ENCODE measurements at places on chromosomes 5 and 9. TPM values are rescaled to one million over a fixed set of nuclear protein-coding genes. Genes with fewer than 3 reads are reported as not detected.
A peak's percentile ranks its signal among the peaks of the same experiment; 100 is the strongest.

SLC44A1 gene
- 33.9 TPM for total RNA-seq

SPATA31E1 gene
- total RNA-seq, result not detected

PCDHA5 gene
- total RNA-seq, result 0.85 TPM

GPR150 gene
- not detected for total RNA-seq

EGFL7 gene
- 42.0 TPM for total RNA-seq

TLX3 gene
- total RNA-seq, result not detected

BHMT2 gene
- total RNA-seq, result 14.2 TPM

PCDH1 gene
- 24.6 TPM for total RNA-seq

PCDHGA6 gene
- 12.0 TPM for total RNA-seq

CTSV gene
- total RNA-seq, result 0.27 TPM

DNA sequence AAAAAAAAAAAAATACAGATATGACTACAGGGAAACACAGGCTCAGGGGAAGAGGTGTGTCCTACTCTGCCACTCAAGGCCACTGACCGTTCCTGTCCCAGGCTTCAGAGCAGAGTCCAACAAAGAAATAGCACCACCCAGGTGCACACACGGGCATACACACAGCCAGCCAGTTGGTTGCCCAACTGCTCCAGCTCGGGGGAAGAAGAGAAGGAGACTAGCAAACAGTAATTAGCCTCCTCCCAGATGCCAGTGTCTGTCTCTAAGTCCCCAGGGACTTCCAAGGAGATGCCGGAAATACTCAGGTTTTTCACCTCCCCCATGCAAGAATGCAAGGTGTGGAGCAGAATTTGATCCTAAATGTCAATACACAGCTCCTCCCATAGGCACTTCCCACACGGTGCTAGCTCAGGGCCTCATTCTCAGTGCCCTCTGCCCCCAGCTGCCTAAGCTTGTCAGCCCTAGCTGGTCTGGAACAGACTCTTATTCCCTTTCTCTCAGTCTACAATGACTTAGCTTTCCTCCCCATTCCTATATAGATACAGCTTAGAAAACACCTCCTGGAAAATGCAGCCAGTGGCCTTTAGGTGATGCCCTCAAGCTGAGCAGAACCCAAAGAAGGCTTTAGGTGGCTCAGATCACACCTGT is 1.7 kb downstream of the MYORG start:
- H3K27ac ChIP-seq, result peak overlapping the region; percentile 4
- no peak for DNase-seq
- peaks cover 19% of the 10 kb centered on the region for H3K4me1 ChIP-seq
- H3K4me3 ChIP-seq, result no peak overlapping the region
- H3K27me3 ChIP-seq, result no peaks in the 10 kb centered on the region
- peaks cover 18% of the 10 kb centered on the region for H3K36me3 ChIP-seq

DNA sequence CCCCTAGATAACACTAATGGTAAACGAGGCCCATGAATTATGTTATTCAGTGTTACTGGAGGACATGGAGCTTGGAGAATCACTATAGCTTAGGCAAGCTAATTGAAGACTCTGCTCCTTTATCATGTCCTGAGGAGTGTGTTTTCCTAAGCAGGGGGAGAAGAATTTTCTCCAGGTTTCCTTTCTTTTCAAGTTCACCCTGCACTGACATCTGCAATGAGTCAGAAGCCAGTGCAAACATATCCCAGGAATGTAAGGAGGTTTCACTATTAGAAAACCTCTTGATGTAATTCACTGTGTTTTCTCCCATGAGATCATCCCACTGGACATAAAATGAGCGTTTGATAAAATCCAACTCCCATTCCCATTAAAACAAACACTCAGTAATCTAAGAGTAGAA is 75.6 kb downstream of the DMRT2 start:
- H3K27me3 ChIP-seq, result no peaks in the 10 kb centered on the region
- no peak overlapping the region for H3K4me3 ChIP-seq
- no peaks in the 10 kb centered on the region for H3K36me3 ChIP-seq
- no peak for DNase-seq
- H3K4me1 ChIP-seq, result no peaks in the 10 kb centered on the region

DNA sequence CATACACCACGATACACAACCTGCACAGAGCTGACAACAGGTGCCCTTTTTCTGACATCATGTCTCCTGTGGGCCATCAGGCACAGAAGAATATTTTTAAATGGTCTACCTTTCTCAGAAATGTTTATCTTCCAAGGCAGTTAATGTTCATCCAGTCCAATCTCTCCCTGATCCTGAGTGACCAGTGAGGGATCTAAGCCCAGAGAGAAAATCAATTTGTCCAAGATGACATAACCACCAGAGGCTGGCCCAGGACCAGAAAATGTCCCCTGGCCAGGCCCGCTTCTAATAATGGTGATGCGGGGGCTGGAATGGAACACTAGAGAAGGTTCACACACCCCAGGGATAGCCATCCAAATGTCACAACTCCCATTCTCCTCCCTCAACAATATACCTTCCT is 357.9 kb upstream of the KIF2A start:
- H3K27me3 ChIP-seq, result no peaks in the 10 kb centered on the region
- H3K4me1 ChIP-seq, result no peaks in the 10 kb centered on the region
- no peak overlapping the region for H3K27ac ChIP-seq
- no peak overlapping the region for H3K4me3 ChIP-seq

- no peaks in the 10 kb centered on the region for H3K36me3 ChIP-seq
- DNase-seq, result no peak
- no peak overlapping the region for H3K27ac ChIP-seq
- peaks cover 6% of the 10 kb centered on the region for H3K4me1 ChIP-seq
Measured at GRCh38 chr5:174423558-174423957, 300.8 kb upstream of the MSX2 start.

- no peaks in the 10 kb centered on the region for H3K36me3 ChIP-seq
- H3K27ac ChIP-seq, result no peak overlapping the region
- H3K27me3 ChIP-seq, result no peaks in the 10 kb centered on the region
- no peak overlapping the region for H3K4me3 ChIP-seq
Measured at GRCh38 chr5:61806491-61807020, 474.5 kb downstream of the ZSWIM6 start.

DNA sequence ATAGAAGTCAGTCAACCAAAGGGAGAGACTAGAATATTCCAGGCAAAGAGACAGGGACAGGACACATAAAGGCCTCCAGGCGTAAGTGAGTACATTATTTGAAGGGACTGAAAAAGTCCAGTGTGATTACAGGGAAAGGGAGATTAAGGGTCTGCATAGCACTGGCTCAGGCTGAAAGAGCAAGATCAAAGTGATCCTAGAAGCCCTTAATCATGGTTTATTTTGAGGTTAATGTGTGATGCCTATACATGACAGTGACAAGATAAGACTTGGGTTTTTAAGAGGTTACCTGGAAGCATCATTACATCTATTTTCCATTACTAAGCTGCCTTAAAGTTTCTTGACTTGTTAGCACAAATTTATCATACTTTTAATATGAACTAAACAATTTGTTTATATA is 25.8 kb downstream of the LMBRD2 start:
- H3K4me3 ChIP-seq, result no peak overlapping the region
- DNase-seq, result no peak
- no peak overlapping the region for H3K27ac ChIP-seq
- no peaks in the 10 kb centered on the region for H3K4me1 ChIP-seq

- DNase-seq, result no peak
- peak overlapping the region; percentile 65 for H3K27ac ChIP-seq
- H3K4me3 ChIP-seq, result no peak overlapping the region
- no peaks in the 10 kb centered on the region for H3K27me3 ChIP-seq
- peaks cover 7% of the 10 kb centered on the region for H3K4me1 ChIP-seq
Measured at GRCh38 chr9:92425474-92425873, 1.2 kb upstream of the OMD start.

DNA sequence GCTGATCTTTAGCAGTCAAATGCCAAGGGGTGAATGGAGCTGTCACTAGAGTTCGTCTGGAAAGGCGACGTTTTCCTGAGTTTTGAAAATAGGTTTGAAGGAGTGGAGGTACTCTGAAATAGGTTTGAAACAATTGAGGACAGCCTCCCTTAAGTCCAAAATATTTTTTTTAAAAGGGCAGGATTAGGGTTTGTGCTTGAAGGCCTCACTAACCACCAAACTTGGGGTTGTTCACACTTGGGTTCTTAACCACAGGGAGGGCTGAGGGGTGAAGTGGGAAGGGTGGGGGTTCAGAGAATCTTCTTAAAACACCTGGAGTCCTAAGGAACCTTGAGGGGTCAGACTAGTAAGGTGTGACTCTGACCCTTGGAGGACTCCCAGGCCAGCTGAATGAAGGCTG is 3.5 kb upstream of the PCDH12 start:
- no peak for DNase-seq
- H3K27me3 ChIP-seq, result no peaks in the 10 kb centered on the region
- H3K4me1 ChIP-seq, result peaks cover 29% of the 10 kb centered on the region
- no peaks in the 10 kb centered on the region for H3K36me3 ChIP-seq
- no peak overlapping the region for H3K4me3 ChIP-seq

GRCh38 chr9:79559495-79560181 is 12.1 kb upstream of the TLE4 start:
- no peak overlapping the region for H3K27ac ChIP-seq
- H3K4me1 ChIP-seq, result no peaks in the 10 kb centered on the region
- H3K36me3 ChIP-seq, result no peaks in the 10 kb centered on the region
- no peak overlapping the region for H3K4me3 ChIP-seq

DNA sequence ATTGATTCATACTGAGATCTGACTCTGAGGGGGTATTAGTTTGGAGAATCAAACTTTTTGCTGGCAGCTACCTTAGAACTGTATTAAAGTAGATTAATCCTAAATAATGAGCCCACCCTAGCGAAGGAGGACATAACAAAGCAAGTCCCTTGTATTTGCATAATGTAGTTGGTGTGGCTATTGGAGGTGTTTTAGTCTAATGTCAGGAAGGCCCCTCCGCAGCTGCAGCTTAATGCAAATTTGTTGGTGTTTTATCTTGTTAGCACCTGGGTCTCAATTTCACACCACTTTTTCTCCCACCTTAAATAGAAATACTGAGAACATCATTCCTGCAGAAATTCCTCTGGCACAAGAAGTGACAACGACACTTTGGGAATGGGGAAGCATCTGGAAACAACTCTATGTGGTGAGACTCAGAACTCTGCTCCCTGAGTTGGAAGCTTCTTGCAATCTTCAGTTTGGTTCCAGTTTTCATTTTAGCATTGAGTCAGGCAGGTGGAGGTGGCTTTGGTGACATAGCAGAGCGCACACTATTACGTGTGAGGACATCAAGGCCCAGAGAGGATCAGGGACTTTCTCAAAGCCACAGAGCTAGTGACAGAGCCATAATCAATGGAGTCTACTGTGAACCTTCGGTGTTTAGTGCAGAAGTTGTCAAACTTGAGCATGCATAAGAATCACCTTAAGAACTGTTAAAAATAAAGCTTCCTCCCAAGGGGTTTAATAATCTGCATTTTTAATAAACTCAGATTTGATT is 33.9 kb downstream of the DOCK2 start:
- no peaks in the 10 kb centered on the region for H3K27me3 ChIP-seq
- no peak overlapping the region for H3K4me3 ChIP-seq
- H3K4me1 ChIP-seq, result no peaks in the 10 kb centered on the region
- DNase-seq, result no peak

DNA sequence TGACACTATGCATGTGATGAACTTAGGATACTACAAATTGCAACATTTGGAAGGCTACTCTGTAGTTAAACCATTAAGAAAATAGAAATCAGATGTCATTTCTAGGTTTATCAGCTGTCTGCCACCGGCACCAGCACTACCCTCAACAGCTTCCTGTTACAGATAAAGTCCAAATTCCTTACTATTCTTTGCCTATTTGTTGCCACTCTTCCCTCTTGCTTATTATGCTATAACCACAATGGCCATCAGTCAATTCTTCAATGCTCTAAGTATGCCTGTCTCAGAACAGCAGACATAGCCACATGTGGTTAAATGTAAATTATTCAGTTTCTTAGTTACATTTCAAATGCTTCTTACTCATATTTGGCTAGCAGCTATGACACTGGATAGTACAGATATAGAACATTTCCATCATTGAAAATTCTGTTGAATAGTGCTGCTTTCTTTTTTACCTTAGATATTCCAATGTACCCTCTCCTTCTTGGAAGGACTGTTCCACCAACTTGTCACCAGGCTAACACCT is 21.0 kb downstream of the DHX29 start:
- no peak overlapping the region for H3K27ac ChIP-seq
- peaks cover 56% of the 10 kb centered on the region for H3K36me3 ChIP-seq
- no peak for DNase-seq
- H3K27me3 ChIP-seq, result no peaks in the 10 kb centered on the region

- DNase-seq, result no peak
- H3K4me1 ChIP-seq, result no peaks in the 10 kb centered on the region
- no peaks in the 10 kb centered on the region for H3K36me3 ChIP-seq
- no peak overlapping the region for H3K4me3 ChIP-seq
- no peak overlapping the region for H3K27ac ChIP-seq
Measured at GRCh38 chr9:24594234-24594850, 48.6 kb upstream of the IZUMO3 start.

GRCh38 chr9:120452631-120453030 is 127.3 kb downstream of the CDK5RAP2 start:
- H3K27ac ChIP-seq, result peak overlapping the region; percentile 33
- peaks cover 3% of the 10 kb centered on the region for H3K4me1 ChIP-seq
- DNase-seq, result no peak

DNA sequence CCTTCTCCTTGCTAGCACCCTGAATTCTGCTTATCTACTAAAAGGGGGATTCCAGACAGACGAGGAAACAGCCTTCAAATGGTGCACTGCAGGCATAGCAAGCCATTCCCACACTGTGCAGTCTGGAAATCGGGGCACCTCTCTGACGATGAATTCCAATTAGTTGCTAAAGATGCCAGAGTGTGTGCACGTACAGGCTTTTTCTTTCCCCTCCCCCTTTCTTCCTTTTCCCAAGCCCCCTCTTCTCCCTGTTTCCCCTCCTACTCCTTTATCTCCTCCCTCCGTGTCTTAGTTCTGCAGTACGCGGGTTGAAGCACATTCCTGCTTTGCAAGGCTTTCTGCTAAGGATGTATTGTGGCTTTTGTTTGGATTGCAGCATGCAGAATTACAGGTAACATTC is at the start of gene GPR21:
TSS of gene GPR21 (plus strand) at position 316 of the 400 bp plus-strand sequence. CDS start 900 bp downstream, outside the sequence.
- no peak for DNase-seq
- H3K36me3 ChIP-seq, result no peaks in the 10 kb centered on the region
- H3K4me1 ChIP-seq, result peaks cover 11% of the 10 kb centered on the region
- peak within 1 kb of the TSS; percentile 34 for H3K27ac ChIP-seq

GRCh38 chr5:118967059-118967508 is 21.3 kb downstream of the DTWD2 start:
- DNase-seq, result no peak
- no peak overlapping the region for H3K4me3 ChIP-seq
- H3K36me3 ChIP-seq, result no peaks in the 10 kb centered on the region
- H3K27ac ChIP-seq, result no peak overlapping the region
- no peaks in the 10 kb centered on the region for H3K27me3 ChIP-seq

Measured in thoracic aorta (tissue), 2 donors.